T-helper 1 cell (primary cell): ENCODE measurements at places on chromosomes 1 and 21.

GRCh38 chr21:39667353-39667891, 54.7 kb downstream of the B3GALT5 start:
- DNase-seq, result no peak

- no peak for DNase-seq
Observed at GRCh38 chr1:13901597-13901996, 201.6 kb downstream of the PRDM2 start.

DNA sequence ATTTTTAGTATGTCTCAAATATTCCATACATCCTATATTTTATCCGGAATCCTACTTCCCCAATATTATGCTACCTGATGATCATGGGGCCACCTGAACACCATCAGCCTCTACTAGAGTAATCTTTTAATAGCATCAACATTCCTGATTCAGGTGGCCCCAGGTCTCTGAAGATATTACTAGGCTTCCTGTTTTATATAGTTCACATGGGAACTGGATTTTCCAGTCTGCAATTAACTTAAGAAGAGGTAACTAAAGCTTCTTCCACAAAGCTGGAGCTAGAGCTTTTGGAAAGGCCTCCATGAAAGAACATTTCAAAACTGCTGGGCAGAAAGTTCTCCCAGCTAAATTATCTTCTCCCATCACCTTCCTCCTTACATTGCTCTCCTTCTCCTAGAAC, 72.3 kb upstream of the ADAM30 start:
- no peak for DNase-seq

DNA sequence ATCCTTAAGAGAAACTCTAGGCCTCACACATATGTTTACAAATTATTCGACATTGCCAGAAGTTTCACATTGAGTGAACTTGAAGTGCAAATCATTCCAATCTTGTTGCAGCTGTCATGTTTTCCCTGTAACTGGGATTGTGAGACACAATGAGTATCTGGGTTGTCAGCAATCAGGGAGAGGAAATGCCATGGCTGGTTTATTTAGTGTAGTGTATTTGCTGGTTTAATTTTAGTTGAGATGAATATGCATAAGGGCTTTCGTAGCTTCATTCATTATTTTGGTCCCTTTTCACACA, 54.2 kb upstream of the USP1 start:
- DNase-seq, result no peak

- no peak for DNase-seq
Observed at GRCh38 chr1:2906085-2906484, 104.6 kb upstream of the TTC34 start.

DNA sequence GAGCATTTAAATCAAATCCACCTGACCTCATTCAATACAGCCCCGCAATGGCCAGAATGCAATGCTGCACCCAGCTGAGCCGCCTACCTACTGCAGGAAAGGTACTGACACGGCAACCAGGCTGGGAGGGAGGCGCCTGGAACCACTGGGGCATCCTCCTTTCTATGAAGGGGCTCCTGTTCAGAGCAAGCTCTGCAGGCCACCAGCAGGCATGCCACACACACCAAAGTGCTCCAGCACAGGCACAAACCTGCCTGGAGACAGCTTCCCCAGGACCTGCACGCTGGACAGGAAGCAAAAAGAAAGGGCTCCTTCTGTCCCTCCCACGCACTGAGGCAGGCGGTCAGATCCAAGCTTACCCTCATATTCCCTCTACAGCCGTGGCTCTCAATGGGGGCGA, 21.2 kb downstream of the CTNNBIP1 start:
- DNase-seq, result no peak

DNA sequence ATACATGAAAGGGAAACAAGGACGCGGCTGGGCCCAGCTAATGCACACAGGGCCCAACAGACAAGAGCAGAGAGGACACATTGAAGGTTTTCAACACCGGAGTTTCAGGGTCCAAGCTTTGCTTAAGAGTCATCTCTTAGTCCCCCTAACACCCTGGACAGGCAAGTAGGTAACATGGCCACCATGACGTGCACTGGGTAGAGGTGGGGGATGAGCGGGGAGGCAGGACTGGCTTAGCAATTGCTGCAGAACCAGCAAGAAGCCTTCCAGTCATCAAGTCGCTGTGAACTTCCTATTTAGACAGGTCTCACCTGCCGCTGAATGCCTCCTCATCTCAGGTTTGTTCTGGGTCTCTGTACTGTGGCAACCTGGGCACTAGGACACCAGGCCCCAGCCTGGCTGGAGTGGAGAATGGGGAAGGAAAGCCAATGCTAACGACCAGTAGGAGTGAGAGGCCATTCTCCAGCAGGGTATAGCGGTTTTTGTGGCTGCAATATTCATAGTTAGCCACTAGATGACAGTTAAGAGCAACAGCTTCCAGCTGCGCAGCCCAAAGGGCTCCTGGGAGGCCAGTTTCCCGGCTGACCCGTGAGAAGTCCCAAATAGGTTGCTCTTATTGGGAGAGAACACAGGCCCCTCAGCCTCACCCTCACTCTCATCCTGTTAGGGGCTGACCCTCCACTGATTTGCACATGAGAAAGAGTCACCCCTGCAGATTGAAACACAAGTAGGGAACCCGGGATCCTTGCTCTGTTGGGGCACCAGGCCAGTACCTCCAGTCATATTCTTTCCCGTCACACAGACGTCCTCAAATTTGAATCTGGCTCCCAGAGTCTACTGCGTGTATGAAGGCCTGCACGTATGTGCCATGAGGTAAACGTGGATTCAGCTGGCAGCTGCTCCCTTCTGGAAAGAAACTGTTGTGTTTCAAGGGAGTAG, 6.0 kb upstream of the PIGC start:
- no peak for DNase-seq

DNA sequence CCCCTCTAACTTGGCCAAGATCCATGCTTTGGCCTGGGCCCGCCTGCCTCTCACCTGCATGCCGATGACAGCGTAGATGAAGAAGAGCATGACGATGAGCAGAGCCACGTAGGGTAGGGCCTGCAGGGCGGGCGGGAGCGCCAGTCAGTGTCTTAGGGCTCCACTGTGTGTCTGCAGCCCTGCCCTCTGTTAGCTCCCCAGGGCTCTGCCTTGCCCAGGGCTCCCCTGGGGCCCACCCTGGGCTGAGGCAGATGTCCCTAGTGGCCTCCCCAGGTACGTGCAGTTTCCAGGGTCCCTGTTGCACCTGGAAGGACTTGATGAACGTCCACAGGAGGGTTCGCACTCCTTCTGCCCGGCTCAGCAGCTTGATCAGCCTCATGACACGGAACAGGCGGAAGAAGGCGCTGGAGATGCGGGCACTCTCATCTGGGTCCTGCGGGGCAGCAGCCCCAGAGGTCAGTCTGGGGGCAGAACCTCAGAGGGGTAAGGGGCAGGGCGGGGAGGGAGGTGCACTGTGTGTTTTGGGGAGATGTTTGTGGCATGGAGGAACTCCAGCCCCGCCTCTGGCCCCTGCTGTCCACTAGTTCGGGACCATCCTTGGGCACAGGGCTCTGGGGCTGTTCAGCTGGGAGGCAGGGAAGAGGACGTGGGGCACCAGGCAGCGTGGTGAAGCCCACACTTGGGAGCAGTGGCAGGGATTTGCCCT, 29.8 kb upstream of the KIF21B start:
- DNase-seq, result no peak

DNA sequence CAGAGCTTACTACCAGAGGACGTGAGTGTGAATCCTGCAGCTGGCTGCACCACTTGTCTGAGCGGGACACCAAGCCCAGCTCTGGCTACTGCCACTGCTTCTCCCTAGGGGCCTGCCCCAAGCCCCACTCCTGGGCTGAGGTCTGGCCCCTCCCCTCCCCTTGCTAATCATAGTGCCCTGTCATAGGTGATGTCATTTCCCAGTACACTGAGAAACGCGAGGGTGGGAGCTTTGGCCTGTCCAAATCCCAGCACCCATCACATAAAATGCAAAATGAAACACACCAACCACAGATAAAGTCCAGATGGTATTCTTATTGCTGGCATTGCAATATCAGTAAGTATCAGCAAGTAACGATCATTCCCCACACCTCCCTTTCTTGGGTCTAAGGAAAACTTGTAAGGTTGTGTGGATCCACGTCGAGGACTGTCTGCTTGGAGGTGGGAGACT, 77.7 kb downstream of the TOMM20 start:
- DNase-seq, result no peak

DNA sequence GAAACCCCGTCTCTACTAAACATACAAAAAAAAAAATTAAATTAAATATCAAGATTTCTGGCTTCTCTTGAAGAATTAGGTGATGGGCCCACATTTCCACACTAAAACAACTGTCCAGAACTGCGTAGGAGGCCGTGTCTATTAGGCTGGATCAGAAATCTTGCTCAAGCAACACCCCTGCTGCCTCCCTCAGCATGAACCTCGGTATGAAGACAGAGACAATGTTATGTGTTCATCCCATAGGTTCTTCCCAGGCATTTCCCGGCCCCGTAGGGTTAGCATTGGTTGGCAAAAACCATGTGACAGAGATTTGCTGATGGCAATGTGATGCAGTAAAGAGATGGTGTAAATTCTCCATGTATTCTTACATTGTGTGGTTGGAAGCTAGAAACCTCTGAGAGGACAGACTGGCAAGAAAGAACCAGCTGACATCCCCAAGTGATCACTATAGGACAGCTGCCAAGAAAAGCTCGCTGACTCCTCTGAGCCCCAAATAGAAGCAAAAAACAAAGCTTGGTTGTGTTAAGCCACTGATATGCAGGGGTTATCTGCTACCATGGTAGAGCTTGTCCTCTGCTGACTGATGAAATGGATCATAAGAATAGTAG, 34.5 kb downstream of the EBNA1BP2 start:
- no peak for DNase-seq
